Fibroblast of skin of right quadriceps (primary cell): ENCODE measurements at places on chromosomes 12 and 14.

GRCh38 chr12:77553976-77554619 lies 276.6 kb upstream of the NAV3 start:
- no peak for DNase-seq

DNA sequence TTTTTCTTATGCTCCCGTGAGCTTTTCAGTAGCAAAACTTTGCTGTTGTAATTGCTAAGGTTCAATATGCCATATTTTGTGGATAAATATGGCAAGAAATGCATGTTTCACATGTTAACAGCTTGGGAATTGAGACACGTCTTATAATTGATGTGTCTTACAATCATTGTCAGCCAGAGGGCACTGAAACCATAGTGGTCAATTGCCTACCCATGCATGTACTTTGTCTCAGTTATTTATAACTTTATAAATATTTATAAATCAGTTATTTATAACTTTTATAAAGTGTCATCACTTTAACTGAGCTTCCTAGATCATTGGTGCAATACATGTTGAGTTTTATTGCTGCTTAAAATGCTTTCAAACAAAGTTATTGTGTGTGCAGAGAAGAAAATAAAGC lies 82.0 kb downstream of the CATSPERB start:
- DNase-seq: peak; percentile 26

DNA sequence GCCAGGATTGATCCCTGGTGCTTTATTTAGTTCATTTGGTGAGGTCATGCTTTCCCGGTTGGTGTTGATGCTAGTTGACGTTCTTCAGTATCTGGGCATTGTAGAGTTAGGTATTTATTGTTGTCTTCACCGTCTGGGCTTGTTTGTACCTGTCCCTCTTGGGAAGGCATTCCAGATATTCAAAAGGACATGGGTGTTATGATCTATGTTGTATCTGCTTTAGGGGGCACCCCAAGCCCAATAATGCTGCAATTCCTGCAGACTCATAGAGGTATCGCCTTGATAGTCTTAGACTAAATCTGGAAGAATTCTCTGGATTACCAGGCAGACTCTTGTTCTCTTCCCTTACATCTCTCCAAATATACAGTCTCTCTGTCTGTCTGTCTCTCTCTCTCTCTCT lies 42.1 kb downstream of the AK7 start:
- no peak for DNase-seq

DNA sequence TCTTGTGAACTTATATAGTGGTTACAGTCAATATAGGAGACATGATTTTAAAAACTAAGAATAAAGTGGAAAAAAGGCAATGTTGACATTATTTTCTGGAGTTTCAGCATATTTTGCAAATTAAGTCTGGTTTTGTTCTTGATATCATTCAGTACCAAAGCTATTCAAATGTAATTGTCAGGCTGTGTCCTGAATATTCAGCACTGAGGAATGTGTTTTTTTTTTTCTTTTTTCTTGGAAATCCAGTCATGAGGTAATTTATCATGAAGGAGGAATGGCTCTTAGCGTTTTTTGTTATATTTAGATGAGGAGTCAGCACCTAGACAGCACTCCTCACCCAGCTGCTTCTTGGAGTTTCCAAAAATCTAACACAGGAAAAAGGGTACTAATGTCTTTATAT lies 225.5 kb downstream of the CCDC91 start:
- DNase-seq: peak; percentile 89

DNA sequence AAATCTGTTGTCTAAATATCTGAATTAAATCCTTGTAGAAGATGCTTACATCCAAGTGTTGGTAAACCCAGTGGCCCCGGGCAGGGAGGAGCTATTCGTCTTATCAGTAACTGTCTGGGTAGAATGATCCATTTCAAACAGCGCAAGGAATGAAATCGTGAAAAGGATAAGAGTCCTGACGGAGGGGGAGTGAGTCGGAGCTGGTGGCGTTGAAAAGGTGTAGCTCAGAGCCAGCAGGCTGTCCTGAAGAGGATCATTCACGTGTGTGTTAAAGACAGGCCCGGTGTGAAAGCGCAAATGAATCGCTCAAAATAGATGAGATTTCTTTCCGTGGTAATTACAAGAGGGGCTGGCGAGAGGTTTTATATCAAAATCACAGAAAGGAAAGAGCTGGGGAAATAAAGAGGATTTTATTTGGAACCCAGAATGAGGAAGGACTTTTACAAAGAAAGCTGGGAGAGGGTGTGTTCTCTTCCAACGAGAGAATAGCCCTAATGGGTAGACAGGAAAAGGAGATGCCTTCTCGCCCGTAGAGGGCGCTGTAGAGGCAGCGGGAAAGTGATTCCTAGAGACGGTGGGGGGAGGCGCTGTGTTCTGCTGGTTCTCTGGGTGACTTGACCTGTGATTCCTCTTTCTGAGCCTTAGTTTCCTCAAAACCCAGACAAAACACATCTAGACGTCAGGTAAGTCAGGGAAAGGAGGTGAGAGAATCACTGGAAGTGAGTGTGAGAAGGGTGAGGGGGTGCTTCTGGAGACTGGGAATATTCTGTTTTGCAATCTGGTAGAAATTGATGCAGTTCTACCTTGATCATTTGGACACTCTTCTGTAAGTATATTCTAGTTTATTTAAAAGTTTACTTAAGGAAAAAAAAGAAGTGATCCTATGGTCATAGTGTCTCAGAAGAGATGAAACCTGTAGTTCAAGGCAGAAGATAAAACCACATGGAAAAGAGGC lies 39.3 kb downstream of the SRRM4 start:
- no peak for DNase-seq

DNA sequence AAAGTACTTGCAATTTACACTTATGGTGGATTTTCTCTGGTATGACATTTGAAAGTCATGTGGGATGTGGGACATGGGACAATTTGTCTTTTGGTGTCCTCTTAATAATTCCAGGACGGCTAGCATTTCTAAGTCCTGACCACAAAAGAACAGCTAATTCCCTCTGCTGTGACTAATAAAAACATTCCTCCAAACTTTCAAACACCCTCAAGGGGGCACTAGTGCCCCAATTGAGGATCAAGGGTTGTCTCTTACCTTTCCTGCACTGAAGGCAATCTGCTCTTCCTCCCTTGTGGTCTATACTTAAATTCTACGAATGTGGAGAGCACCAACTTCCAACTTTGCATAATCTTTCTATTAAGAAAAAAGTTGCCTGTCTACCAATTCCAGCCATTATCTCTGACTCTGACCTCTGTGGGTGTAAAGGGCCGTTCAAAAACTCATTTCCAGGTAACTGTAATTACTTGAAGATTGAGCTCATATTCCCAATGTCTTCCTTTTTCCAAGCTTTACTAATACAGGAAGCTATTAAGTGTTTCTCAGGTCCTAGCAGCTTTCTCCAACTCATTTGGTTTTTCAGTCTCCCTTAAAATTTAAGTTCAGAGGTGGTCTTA lies 210.2 kb downstream of the PTPRO start:
- peak; percentile 79 for DNase-seq

- peak; percentile 48 for DNase-seq
Measured at GRCh38 chr12:27969624-27970400, 2.7 kb downstream of the PTHLH start.

GRCh38 chr12:95055057-95055456 lies 18.4 kb downstream of the NR2C1 start:
- DNase-seq: no peak

DNA sequence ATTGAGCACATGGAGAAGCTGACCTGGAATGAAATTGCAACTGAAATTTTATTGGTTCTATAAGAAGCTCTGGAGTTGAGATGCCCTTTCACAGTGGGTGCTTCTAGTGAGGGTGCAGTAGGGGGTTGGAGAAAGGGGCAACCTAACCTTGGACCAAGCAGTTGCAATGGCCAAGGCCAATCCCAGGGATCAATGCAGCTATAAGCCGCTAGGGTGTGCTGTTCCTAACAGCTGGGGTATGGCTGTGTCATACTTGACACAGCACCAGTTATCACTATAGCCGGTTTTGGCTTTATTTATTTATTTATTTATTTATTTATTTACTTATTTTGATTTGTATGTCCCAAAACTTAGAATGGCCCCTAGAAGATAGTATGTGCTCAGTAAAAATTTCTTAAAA lies 505.9 kb downstream of the FLRT2 start:
- no peak for DNase-seq

DNA sequence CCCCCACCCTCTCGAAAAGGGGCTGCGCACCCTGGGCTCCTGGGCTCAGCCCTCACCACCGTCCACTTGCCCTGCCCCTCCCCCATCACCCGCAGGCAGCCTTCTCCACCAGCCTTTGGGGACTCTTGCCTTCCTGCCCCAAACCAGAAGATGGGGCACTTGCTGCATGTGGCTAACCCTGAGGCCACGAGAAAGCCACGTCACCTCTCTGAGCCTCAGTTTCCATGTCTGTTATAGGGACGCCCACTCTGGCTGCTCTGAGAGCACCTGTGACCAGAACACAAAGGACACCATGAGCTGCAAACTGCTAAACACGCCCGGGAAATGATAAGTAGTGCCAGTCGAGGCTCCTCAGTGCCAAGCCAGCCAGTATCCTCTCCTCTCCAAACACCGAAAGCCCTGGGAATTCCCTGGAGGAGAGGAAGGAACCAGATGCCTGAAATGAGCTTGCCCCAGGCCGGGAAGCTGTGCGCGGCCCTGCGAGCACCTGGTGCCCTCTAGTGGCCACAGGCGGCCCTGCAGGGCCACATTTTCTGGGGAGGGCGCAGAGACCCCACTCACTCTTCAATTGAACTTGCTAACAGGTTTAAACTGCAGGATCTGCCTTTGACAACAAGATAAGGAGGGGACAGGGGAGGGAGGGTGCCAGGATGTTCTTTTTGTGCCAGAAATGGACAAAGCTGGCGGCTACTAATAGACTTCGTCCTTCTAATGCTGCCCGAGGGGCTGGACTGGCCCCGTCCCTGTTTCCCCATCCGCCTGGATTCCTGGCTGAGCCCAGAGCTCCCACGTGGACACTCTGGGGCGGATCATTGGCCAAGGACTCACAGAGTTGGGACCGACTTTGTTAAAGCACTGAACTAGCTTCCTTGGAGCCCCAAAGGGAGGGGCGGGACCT lies 10.2 kb upstream of the SERPINA9 start:
- DNase-seq: peak; percentile 61

DNA sequence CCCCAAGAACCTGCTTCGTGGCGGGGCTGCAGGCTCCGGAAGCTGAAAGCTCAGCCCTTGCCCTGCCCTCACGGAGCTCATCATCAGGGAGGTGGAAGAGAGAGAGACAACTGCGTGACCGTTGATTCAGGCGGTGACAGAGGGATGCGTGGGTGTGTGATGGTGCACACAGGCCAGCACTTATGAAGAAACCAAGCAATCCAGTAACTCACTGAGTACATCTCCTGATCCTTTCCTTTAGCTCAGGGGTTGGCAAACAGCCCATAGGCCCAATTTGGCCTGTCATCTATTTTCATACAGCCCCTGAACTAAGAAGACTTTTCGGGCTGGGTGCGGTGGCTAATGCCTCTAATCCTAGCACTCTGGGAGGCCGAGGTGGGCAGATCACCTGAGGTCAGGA lies 49.9 kb downstream of the TESC start:
- DNase-seq: no peak

- no peak for DNase-seq
Measured at GRCh38 chr12:115916910-115917668, 360.4 kb downstream of the MED13L start.

DNA sequence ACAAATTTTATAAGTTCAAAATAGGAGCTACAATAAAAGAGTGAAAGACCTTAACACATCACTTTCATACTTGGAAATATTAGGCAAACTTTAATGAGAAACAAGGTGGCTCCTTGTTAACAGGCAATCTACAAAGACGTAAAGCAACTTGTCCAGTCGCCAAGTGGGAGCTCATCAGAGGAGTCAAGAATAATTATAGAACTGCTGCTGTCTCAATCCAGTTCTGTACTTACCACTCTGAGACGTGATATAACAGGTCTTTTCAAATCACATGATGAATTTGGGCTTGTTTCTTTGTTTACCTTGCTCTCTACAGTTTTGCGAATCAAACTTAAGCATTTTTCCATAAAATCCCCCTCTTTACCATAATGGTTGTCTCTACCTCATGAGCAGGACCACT lies 3.6 kb downstream of the YBX3 start:
- no peak for DNase-seq

- DNase-seq: no peak
Measured at GRCh38 chr12:59941461-59941860, 345.6 kb downstream of the SLC16A7 start.

GRCh38 chr12:7751394-7751793 lies 4.2 kb upstream of the CLEC4C start:
- no peak for DNase-seq

GRCh38 chr14:22570132-22570949 lies 18.7 kb downstream of the DAD1 start:
- peak; percentile 79 for DNase-seq

GRCh38 chr14:67955261-67955660 lies 135.7 kb downstream of the RAD51B start:
- no peak for DNase-seq

GRCh38 chr12:123723011-123723410 lies 10.9 kb downstream of the ATP6V0A2 start:
- no peak for DNase-seq

GRCh38 chr12:115817389-115817788 lies 460.1 kb downstream of the MED13L start:
- no peak for DNase-seq

- no peak for DNase-seq
Measured at GRCh38 chr12:45670346-45671065, 59.0 kb upstream of the ARID2 start.

GRCh38 chr12:3728686-3729085 lies 24.2 kb downstream of the CRACR2A start:
- DNase-seq: no peak

DNA sequence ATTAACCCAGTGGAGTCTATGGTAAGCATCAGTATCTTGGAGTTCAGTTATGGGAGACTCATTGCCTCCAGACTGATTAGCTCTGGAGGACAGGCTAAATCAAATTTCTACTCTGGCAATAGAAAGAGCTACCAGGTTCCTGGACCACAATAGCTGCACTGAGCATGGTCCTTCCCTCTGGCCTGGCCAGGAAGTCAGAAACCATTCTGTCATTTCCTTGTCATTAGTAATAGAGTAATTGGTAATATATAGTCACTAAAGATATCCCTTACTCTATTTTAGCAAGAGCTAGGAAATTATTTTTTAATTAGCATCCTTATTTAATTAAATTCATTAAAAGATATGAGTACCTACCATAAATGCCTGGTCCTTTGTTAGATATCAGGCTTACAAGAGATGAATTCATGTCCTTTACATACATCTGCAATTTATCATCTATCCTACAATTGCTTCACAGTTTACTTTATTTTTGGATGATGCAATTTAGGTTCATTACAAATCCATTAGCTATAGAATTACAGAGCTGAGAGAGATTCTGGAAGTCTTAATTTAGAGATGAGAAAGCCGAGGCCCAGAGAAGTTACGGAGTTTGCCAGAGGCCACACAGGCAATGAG lies 23.7 kb upstream of the TDRD9 start:
- DNase-seq: peak; percentile 33
